ENCODE measurements at places on chromosomes 3 and 15. TPM values are rescaled to one million over a fixed set of nuclear protein-coding genes. Genes with fewer than 3 reads are reported as not detected.

The SLC35A5 gene
- 64.2 TPM for polyA plus RNA-seq

The OIP5 gene
- polyA plus RNA-seq = 44.8 TPM

The IMPG2 gene
- 0.53 TPM for polyA plus RNA-seq

DNA sequence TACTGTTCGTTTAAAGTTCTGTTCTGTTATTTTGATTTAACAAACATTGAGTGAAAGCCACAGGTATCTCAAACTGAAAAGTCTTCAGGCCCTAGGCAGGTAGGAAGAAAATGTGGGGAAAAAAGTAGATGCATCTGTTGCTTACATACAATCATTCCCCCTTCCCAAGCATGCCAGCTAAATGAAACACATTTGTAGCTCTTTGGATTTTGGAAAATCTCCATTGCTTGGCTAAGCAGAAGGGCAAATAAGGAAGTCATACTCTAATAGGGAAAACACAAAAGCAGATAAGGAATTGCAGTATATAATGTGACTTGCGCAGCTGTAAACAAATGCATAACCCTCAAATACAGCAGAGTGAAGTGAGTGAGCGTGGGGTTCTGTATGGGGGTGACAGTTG, 375.9 kb downstream of the FGF12 start:
- no peak overlapping the region for H3K27ac ChIP-seq
- H3K4me1 ChIP-seq = no peaks in the 10 kb centered on the region
- H3K27me3 ChIP-seq = no peaks in the 10 kb centered on the region
- DNase-seq = no peak
- H3K36me3 ChIP-seq = no peaks in the 10 kb centered on the region

DNA sequence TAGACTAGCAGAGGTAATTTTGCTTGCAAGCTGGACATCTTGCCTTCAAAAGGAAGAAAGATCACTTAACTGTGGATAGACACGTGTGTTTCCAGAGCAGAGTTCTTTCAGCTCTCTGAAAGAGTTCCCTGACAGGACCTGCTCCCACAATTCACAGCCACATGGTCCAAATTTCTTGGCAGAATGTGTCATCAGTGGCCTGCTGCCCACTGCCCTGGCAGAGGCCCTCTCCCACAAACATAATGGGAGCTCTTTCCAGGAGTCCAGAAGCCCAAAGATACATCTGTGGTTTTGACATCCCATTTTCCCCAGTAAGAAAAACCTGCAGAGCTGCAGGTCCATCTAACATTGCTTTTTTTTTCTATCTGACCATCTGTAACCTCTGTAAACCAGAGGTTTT, 48.3 kb downstream of the SERPINI1 start:
- no peaks in the 10 kb centered on the region for H3K36me3 ChIP-seq
- no peak for DNase-seq
- no peaks in the 10 kb centered on the region for H3K27me3 ChIP-seq
- no peak overlapping the region for H3K27ac ChIP-seq

GRCh38 chr15:29142129-29142747, 127.4 kb downstream of the NSMCE3 start:
- DNase-seq = no peak
- no peaks in the 10 kb centered on the region for H3K36me3 ChIP-seq
- no peaks in the 10 kb centered on the region for H3K27me3 ChIP-seq
- no peak overlapping the region for H3K27ac ChIP-seq

DNA sequence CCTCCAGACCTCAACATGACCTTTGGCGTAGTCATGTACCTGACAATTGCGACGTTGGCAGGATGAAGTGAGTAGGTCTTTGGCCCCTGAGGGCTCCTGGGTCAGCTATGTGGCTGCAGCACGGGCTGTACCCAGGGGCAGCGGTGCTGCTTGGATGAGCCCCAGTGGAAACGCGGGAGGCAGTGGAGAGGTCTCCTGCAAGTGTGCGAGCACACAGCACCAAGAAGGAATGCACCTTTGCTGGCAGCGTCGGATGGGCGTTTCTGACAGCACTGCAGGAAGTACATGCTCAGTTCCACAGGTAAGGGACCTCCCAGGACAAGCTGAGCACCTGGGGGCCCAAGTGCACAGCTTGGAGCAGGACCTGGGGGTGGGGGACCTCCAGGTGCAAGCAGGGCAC, 67.4 kb upstream of the UNC13C start:
- H3K27me3 ChIP-seq = no peaks in the 10 kb centered on the region
- no peak overlapping the region for H3K27ac ChIP-seq
- no peaks in the 10 kb centered on the region for H3K36me3 ChIP-seq
- no peak overlapping the region for H3K4me3 ChIP-seq

- no peaks in the 10 kb centered on the region for H3K27me3 ChIP-seq
- H3K4me1 ChIP-seq = peaks cover 43% of the 10 kb centered on the region
- no peaks in the 10 kb centered on the region for H3K36me3 ChIP-seq
- H3K4me3 ChIP-seq = peak overlapping the region; percentile 93
These were observed 964 bp upstream of the NCKIPSD start for GRCh38 chr3:48686538-48687219.
